ENCODE measurements at places on chromosomes 3 and 15. TPM values are rescaled to one million over a fixed set of nuclear protein-coding genes. Genes with fewer than 3 reads are reported as not detected.

The PCSK6 gene
- 20.0 TPM for total RNA-seq

DNA sequence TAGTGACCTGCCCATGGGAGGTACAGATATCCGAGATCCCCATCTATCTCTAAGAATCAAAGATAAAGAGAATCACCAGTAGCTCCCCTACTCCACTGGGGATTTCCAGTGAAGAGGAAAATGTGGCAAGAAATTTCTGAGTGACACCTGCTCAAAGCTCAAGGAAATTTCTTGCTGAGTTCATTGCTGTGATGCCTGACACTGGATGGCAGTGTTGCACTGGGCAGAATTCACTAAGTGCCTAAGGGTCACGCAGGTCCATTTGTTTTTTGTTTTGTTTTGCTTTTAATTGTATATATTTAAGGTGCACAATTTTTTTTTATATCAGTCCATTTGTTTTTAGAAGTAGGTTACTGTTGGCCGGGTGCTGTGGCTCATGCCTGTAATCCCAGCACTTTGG lies 109.5 kb upstream of the KCNAB1 start:
- no peak for DNase-seq

- no peak for DNase-seq
Observed at GRCh38 chr3:18345015-18345367, 80.1 kb downstream of the SATB1 start.

DNA sequence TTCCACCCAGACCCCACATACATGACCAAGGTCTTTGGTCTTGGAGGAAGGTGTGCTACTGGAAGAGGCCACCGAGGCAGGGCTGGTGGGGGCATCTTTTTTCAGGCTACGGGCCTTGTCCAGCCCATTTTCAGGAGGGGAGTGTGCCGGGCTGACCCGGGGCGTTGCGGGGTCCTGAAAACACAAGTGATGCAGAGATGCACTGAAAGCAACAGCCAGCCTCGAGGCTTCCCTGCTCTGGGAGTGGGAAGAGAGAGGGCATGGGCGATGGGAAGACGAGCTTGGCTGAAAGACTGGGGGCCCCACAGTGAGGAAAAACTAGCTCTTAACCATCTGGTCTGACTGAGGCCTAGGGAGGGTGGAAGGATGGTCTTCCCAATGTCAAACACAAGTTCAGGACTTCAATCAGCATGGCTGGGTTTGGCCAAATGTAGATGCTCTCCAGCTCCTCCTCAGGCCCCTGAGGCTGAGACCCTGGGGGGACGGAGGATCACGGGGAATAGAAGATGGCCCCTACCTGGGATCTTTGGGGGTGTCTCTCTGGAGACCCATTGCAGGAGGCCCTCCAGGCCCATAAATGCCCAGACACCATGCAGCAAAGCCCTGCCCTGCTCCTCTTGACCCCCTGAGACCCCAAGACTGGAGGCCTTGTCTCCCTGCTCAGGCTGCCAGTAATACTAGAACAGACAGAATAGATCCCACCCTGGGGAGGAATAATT lies 38.9 kb downstream of the TLE3 start:
- no peak for DNase-seq

The BDH1 gene
- total RNA-seq: 1.7 TPM

DNA sequence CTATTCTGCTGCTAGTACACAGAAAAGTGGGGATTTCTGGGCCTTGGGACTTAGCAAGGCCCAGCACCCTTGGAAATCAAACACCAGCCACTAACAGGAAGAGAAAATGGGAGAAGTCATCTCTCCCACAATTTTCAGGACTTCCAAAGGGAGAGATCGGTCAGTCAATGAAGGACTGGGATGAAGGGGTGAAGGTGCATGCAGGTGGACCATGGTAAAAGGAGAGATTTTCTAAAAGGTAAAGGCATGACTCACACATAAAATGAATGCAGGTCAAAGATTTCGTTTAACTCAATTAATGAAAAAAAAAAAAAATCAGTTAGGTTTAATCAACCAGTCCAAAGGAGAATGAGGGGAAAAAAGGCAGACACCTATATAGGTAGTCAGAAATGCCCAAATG lies 176.4 kb upstream of the PROK2 start:
- DNase-seq: no peak

The UBAP1L gene
- total RNA-seq: 2.6 TPM

DNA sequence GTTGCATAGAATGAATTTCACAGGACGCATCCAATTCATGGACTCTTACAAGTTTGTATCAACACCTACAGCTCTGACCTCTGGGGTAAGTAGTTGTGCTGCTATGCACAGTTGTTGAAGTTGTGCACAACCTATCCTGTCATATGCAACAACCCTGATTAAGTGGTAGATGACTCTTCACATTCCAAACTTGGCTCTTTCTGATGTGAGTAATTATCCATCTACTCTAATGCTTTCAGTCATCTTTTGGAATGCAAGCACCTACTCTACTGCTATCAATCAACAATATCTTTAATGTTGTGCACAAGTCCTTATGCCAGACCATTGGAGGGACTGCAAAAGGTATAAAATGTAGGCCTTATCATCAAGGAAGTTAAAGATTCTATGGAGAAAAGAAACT lies 921.4 kb downstream of the MCTP2 start:
- DNase-seq: no peak

The FAM3D gene
- 0.20 TPM for total RNA-seq

- DNase-seq: no peak
Observed at GRCh38 chr15:69297642-69298353, 914 bp upstream of the PAQR5 start.

- peak; percentile 72 for DNase-seq
Observed at GRCh38 chr3:63961891-63962290, 49.7 kb upstream of the SCAANT1 start.

The EPB42 gene
- total RNA-seq: not detected

- DNase-seq: no peak
Observed at GRCh38 chr3:176074096-176074495, 1123.2 kb downstream of the TBL1XR1 start.

DNA sequence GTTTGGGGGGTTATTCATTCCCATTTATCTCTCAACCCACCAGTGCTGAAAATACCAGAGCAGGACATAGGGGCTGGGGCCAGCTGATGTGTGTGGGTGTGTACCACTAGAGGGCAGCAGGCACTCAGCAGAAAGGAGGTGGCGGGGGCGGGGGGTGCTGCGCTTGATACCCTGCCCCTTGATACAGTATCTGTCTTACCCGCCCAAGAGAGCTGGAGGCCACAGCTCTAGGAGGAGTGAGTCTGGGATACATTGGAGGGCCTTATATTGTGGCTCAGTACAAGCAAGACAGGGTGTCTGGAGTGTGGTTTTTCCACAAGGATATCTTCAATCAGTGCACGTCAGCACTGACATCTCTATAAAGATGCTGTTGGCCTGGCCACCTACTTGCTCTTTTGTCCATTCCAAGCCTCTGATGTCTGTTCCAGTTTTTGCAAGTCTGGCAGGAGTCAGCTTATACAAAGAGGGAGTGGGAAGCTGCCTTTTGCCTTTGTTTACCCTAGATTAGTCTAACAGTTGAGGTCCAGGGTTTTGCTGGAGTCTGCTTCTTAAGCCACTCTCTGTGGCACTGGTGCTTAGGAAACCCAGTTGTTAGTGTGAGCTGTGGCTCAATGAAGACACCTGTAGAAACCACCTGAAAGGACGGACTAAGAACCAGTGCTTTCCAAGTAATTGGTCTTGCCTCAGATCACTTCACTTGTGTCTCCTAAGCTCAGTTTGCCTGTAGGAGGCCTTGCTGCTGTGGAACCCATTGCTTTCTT lies 1.5 kb upstream of the RBM15B start:
- peak; percentile 70 for DNase-seq

DNA sequence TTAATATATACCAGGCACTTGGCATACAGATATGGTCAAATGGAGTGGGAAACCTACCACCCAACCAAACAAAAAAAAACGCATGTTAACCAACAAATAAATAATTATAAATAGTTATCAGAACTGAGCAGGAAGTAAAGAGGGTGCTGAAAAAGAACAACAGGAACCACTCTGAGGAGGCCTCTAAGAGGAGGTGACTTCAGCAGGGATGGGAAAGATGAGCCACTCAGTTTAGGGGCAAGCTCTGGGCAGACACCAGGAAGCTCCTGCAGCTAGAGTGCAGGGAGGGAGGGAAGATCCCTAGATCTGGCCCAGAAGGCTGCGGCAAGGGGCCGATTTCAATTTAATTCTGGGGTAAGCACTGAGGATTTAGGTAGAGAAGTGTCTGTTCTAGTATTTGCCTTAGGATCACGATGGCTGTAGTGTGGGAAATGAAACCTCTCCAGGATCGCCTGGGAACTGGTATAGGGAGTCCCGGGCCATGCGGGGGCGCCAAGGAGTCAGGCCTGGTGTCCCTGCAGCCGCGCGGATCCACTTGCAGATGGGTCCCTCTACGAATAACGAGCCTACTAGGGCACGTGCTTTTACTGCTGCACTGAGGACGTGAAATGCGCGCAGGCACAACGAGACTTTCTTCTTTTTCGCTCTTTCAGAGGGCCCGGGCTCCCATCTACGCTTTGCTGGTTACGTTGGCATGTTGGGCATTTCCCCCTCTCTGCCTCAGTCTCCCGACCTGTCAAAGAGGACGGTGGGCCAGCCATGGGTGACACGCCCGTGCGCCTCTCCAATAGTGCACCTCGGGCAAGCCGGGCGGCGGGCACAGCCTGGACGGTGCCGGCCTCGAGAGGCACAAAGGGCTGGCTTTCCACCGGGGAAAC lies 1.5 kb upstream of the LIMD1 start:
- peak; percentile 94 for DNase-seq

DNA sequence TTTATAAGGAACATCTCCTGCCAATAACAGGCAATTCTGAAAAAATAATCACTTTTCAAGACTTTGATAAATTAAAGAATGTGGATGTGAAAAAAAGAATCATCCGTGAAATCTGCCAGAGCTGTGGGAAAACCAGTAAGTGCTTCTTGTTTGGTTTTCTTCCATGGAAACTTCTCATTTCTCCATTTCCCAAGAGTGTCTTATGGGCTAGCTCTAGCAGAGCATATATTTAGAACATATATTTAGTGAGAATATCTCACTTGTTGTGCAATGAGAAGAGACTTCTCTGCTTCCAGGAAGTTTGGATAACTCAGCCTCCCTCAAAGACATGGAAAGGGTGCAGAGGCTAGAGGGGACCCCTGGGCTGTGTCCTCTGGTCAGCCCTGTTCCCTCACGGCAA lies 49.9 kb downstream of the COL6A5 start:
- DNase-seq: no peak

The CIAO2A gene
- 30.2 TPM for total RNA-seq

- no peak for DNase-seq
Observed at GRCh38 chr15:23616536-23616935, 31.1 kb downstream of the MAGEL2 start.

DNA sequence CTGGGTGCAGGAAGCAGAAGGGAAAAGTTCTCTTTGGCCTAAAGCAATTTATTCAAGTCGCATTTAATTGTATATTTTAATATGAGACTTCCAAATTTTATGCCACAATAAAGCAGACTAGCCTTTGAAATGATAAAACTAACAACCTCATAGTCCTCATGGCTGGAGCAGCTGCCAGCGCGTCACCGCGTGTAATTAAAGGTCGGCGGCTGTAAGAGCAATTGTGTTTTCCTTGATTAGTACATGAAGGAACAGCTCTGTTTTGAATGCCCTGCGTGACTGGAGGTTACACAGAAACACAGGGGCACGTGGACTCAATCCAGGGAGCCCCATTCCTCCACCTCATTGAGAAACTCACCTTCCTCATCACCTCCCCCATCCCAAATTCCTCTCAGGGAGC lies 10.1 kb upstream of the LRRC15 start:
- DNase-seq: no peak

DNA sequence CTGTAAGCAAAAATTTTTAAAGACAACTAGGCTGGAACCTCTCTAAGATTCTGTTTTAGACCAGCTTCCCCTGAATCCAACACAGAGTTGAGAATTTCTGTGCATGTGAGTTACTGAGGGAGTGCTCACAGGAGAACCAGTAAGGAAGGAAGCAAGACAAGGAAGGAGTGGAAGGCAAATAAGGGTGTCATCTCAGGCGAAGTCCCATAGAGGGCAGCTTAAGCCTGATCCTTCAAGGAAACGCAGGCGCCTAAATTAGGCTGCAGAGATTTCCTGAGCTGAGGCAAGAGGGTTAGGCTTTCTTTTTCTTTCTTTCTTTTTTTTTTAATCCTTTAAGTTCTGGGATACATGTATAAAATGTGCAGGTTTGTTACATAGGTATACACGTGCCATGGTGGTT lies 36.2 kb upstream of the COL6A6 start:
- no peak for DNase-seq

The RTP3 gene
- total RNA-seq: not detected

- DNase-seq: no peak
Observed at GRCh38 chr3:11077466-11077865, 76.8 kb upstream of the HRH1 start.

DNA sequence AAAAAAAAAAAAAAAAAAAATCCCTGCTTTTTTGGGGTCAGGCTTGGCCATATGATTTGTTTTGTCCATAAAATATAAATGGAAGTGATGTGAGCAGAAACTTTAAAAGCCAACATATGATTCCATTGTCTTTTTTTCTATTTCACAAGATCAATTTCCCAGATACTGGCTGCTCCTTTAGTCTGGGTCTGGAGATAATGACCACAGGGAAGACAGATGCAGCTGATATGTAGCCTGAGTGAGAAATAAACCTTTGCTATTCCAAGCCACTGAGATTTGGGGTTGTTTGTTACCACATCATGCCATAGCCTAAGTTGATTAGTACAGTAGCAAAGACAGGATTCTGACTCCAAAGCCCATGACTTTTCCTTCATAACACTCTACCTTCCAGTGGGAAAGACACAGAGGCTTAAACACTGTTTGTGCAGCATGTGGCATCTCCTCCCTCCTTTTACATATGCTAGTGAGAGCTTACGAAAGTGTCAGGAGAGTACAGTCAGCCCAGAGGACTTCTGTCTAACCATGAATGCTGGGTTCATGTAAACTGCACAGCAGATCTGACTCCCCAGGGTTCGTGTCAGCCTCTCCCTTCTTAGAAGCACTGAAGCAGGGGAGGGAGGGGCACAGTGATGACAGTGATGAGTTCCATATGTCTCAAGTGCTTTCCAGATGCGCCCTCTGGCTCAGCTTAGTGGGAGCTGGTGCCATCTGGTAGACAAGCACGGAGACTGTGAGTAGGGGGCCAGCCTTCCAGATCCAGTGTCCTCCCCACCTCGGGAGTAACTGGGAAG lies 36.7 kb upstream of the SLC7A14 start:
- no peak for DNase-seq

DNA sequence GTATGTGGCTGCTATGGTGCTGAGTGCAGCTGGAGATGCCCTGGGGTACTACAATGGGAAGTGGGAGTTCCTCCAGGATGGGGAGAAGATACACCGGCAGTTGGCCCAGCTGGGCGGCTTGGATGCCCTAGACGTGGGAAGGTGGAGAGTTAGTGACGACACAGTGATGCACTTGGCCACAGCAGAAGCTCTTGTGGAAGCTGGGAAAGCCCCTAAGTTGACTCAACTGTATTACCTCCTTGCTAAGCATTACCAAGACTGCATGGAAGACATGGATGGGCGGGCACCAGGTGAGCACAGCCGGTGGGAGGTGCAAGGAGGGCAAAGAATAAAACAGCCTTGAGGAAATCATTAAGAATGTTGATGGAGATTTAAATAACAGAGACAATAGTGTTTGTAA lies 2.9 kb downstream of the ADPRH start:
- no peak for DNase-seq

- no peak for DNase-seq
Observed at GRCh38 chr15:62578546-62578945, 413.5 kb upstream of the C2CD4B start.

The GREM1 gene
- total RNA-seq: under 0.01 TPM

Data from lung microvascular endothelial cell (primary cell).